Hematopoietic multipotent progenitor cell treated with erythropoietin and hydrocortisone succinate and interleukin-3 and kit ligand, for 15 days (in vitro differentiated cells): ENCODE measurements at places on chromosomes 7 and 10.

GRCh38 chr10:49178489-49179471 lies 9.4 kb downstream of the TMEM273 start:
- DNase-seq = no peak

GRCh38 chr7:147700702-147701101 lies 889.9 kb upstream of the C7orf33 start:
- no peak for DNase-seq

- no peak for DNase-seq
These were observed 21.4 kb upstream of the GSDME start for GRCh38 chr7:24778543-24779282.

DNA sequence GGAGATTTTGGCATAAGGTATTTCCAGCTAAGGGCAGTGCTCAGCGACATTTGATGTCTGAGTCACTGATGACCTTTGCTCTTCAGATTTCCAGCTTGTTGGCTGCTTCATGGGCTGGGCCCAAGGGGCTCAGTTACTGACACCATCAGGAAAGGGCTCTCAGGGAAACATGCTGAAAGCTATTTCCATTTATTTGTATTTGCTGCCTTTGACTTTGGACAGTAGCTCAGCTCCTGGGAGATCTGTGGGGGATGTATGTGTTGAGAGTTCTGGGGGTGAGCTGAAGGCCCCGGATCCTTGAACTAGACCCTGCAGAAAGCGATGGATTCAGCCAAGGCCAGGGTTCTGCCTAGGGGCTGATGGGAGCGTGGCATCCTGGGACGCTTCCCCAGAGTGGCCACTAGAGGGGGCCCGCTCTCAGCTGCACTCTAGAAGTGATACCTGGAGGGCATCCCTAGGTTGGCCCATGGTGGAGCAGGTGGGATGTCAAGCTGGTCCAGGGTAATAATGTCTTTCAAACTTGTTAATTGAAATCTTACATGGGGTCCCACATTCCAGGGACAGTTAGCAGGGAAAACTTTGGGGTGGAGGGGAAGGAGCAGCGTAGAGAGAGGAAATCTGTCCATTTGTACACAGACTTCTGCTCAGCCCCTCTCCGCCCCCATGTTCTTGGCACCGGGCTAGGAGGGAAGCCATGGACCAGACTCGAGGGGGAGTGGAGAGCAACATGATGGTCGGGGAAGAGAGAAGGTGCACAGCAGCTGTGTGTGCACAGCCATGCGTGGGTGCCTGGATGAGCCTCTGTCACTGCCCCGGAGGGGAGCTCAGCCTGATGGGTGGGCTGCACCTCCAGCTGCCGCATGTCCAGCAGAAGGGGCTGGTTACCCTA lies 3.0 kb upstream of the BTBD16 start:
- peak; percentile 41 for DNase-seq

DNA sequence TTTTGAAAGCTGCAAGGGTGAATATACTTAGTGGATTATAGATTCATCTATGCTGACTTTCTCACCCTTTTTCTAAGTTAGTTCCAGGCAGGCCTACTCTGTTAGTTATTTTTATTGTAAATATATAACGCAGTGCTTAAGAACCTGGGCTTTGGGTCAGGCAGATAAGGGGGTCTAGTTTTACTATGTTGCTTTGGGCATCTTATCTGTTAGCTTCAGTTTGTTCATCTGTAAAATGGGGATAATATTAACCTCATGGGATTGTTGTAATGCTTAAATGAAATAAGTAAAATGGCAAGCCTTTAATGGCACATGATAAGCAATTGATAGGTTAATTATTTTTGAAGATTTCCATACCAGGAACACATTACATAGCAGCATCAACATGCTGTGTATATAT lies 79.5 kb downstream of the ST7 start:
- peak; percentile 36 for DNase-seq

- DNase-seq = no peak
These were observed 35.0 kb downstream of the YKT6 start for GRCh38 chr7:44235582-44236332.

GRCh38 chr7:95095259-95095965 lies 188.0 kb downstream of the PPP1R9A start:
- DNase-seq = no peak

DNA sequence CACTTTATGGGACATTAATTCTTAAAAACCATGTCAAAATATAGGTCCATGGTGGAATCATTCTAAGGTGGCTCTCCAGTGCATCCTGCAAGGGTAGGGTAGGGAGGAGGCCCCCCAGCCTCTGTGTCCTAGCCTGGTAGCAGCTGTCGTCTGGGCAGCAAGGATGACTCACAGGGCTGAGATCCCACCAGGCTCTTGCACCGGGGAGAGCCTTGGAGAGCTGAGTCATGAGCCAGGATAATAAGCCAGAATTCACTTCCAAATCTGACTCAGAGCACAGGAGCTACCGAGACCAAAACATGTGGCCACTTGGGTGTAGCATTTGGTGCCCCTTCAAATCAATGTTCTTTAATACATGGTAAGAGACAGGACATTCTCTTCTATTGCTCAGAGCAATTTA lies 298.5 kb downstream of the NEBL start:
- DNase-seq = no peak

DNA sequence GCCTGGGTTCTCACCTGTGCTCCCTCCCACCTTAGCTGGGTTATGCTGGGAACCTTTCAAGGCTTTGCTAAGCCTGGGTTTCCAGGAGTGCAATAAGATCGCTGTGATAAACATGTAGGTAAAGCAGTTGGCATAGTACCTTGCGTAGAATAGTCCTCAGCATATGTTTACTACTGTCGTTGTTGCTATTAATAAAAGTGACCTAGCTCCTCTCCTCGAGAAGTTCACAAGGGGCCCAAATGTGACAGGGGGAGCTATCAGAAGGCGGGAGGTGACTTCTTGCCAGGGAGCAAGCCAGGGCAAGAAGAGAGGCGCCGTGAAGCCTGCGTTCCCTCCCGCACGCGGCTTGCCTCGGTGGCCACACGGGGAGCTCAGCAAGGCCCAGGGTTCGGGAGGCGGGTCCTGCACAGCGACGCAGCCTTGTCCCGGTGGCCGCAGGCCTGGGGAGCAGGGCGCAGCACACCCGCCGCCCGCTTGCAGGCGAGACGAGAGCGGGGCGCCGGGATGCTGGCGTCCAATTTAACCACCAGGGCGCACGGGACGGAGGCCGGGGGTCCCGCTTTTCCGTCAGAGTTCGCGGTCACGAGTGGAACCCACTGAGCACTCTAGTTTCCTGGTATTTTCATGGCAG lies 106.2 kb downstream of the SNX10 start:
- no peak for DNase-seq

- peak; percentile 30 for DNase-seq
These were observed 22.7 kb downstream of the NYAP1 start for GRCh38 chr7:100506356-100506923.

DNA sequence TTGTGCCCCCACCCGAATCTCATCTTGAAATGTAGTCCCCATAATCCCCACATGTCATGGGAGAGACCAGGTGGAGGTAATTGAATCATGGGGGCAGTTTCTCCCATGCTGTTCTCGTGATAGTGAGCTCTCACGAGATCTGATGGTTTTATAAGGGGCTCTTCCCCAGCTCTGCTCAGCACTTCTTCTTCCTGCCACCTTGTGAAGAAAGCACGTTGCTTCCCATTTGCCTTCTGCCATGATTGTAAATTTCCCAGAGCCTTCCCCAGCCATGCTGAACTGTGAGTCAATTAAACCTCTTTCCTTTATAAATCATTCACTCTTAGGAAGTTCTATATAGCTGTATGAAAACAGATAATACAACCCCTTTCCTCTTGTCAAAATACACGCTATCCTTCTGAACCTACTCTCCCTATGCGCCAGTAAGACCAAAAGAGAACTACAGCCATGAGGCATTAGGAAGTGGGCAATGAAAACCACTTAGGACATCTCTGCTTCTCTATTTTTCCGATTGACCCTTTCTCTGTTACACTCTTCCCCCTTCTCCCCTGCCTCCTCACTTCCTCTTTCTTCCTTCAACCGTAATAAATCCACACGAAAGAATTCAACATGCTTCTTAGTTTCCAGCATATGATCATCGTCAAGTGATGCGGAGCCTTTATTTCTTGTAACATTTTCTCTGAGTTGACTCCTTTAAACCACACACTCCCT lies 101.2 kb upstream of the WDR11 start:
- DNase-seq = no peak

DNA sequence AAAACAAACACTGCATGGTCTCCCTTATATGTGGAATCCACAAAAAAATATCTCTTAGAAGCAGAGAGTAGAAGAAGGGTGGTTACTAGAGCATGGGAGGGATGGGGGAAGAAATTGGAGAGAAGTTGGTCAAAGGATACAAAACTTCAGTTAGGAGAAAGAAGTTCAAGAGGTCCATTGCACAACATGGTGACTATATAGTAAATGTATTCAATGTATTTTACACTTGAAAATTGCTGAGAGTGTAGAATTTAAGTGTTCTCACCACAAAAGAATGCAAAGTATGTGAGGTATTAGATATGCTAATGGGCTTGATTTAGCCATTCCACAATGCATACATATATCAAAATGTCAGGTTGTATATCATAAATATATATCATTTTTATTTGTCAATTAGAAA lies 232.0 kb upstream of the CELF2 start:
- no peak for DNase-seq

GRCh38 chr7:100604976-100605911 lies 3.1 kb downstream of the PCOLCE start:
- DNase-seq = no peak

DNA sequence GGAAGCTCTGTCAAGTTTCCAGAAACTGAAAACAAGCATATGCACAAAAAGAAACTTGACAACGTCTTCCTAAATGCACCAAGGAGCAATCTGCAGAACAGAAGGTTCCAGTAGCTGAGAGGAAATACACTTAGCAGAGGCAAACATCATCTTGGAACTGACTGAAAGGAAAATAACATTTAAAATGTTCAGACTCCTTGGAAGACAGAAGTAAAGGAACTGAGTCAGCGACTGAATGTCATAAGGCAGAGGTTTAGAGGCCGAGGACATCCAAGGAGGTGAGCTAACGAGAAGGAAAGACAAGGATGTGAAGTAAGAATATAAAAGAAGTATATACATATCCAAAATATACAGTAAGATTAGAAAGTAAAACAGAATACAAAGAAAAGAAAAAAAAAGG lies 24.1 kb downstream of the SEMA3D start:
- no peak for DNase-seq

- no peak for DNase-seq
These were observed 8.0 kb upstream of the IL6 start for GRCh38 chr7:22718911-22719420.

GRCh38 chr10:74453169-74453568 lies 302.1 kb downstream of the ADK start:
- no peak for DNase-seq

DNA sequence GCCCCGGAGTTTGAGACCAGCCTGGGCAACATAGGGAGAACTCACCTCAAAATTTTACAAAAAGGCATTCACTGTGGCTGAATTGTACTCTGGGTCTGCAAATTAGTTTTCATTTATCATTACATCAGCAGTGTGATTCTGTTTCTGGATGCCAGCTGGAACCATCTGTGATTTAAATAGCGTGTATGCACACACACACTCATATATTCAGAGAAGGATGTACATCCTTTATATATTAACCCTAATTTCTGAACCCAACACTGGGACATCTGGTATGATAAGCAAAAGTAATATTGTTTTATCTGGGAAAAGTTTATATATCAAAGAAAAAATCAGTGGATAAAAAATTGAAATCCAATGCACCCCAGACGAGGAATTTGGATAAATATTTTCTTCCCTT lies 33.8 kb upstream of the LYZL1 start:
- no peak for DNase-seq

- DNase-seq = no peak
These were observed 32.1 kb downstream of the UMAD1 start for GRCh38 chr7:7672545-7673239.

GRCh38 chr7:13990984-13991790 lies 1.7 kb upstream of the ETV1 start:
- peak; percentile 22 for DNase-seq

- DNase-seq = no peak
These were observed 73.9 kb downstream of the SEMA3C start for GRCh38 chr7:80844916-80845315.

DNA sequence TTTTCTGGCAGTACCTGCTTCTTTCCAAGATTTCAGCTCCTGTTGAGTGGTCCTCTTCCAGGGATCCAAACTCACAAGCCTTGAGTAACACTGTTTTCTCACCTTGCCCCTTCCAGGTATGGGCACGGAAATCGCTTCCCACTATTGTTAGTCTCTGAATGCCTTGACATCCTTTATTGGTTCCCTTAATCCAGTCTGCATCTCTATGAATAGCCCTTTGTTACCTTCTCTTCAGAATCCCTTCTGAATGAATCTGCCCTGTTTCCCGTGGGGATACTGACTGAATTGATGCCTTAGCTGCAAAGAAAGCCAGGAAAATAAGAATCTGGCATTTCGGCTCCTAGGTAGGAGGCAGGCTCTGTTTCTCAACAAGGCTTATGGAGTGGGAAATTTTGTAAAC lies 467.7 kb downstream of the PLXNA4 start:
- DNase-seq = no peak

DNA sequence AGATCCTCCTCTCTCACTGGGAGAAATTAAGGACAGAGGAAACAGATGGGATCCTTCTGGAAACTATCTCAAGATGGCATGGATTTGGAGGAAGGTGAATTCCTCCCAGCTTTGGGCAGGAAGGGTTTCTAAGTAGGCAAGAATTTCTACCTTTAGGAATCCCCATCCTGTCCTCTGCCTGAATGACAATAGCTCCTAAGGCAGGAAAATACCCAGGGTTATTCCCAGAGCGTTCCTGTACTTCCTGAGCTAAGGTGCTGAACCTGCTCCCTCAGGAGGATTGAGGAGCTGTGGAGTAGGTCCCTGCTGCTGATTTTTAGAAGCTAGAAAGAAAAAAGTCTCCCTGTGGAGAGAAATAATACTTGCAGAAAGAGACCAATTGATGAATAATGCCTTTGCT lies 568 bp downstream of the MGAM2 start:
- no peak for DNase-seq

- no peak for DNase-seq
These were observed 3.8 kb downstream of the NKX2-3 start for GRCh38 chr10:99536338-99537085.

DNA sequence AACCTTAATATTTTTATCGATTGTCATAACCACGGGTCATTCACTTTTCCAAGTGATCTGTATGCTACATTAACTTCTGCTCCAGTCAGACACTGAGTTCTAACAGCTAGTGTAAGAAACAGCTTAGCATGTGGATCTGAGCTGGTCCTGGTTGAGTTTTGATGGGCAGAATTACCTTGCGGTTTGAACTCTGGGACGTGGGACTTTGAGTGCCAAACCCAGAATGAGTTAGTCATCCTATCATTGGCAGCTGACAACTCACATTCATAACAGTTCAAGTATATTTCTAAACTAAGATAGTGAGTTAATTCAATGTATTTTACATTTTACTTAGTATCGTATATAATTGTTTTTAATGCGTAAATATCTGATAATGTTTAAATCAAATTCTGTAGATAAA lies 43.2 kb downstream of the C7orf33 start:
- no peak for DNase-seq
